ENCODE measurements at places on chromosomes 4 and X. TPM values are rescaled to one million over a fixed set of nuclear protein-coding genes. Genes with fewer than 3 reads are reported as not detected.

ARHGAP36 gene
- total RNA-seq, result not detected

XKRX gene
- total RNA-seq, result under 0.01 TPM

LRIT3 gene
- total RNA-seq, result under 0.01 TPM

PRSS12 gene
- total RNA-seq, result 59.9 TPM

AFF2 gene
- under 0.01 TPM for total RNA-seq

DNA sequence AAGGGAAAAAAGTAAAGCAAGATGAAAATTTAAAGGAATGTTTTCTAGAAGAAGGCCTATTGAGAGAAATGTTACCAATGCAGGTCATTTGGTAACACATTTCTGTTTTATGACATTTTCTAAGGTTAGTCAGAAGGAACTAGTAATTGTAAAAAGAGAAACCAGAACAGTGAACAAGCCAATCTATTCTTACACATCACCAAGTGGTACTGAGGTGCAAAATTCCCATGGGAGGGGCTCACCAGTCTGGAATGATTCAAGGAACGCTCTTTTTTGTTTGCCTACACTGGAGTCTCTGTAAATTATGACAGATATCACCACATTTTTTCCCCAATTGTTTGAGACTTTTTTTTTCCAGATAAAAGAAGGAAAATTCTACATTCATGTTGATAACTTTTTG, 404.7 kb upstream of the CNKSR2 start:
- DNase-seq, result no peak

GRCh38 chr4:1777822-1778641, 15.1 kb upstream of the FGFR3 start:
- DNase-seq, result peak; percentile 39

DNA sequence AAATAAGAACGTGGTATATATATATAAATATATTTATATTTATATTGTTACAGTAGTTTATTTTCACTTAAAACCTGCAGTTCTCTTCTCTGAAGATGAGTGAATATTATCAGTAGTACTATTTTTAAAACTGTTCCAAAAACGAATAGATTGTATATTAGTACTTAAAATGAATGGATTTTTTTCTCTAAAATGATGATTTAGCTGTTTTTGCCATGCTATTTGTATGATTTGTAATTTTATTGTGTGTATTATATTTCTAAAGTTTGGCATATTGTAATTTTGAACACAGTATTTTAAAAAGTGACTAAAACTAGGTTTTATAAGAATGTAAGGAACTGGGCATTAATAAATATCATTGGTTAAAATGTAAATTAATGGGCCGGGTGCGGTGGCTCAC, 22.0 kb downstream of the TRAPPC11 start:
- no peak for DNase-seq

DNA sequence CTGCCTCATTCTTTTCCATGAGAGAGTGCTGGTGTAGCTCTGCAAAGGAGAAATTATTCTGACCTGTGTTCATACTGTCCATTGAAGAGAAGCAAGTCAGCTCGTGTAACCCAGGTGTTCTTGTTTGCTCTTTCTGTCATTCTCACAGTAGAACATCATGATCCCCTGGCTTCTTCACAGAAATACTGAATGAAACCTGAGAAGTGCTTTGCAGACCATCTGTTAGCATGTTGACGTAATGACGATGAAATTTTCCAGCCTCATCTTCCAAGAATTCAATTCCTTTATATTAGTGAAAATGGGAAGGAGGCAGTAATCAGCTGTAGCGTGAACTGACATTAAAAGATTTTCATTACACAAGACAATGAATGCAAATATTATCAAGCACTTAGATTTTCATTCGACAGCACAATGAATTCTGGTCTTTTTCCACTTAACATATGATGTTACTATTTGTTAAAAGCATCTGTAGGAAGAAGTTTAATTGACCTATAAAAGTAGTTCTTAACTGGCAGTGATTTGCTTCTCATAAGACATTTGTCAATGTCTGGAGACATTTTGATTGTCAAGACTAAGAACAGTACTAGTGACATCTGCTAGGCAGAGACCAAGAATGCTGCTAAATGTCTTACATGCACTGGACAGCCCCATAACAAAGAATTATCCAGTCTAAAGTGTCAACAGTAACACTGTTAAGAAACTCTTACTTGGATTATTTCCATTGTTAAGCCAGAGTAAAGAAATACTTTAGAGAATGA, 246.3 kb downstream of the BANK1 start:
- DNase-seq, result peak; percentile 37

DNA sequence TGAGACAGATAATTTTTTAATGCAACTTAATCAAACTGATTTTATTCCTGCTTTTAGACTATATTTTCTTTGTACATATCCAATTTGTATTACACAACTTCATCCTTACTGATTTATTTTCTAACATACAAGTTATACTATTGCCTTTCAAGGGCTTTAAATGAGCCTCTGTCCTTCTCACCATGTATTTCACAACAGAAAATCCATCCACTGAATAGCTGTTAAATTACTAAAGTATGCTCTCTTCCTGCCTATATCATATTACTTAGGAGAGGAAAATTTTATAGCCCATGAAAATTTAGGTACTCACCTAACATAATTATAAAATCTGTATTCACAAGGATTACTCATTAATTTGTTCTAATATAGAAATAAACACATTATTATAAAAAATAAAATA, 528.6 kb downstream of the ANKRD50 start:
- peak; percentile 47 for DNase-seq

DNA sequence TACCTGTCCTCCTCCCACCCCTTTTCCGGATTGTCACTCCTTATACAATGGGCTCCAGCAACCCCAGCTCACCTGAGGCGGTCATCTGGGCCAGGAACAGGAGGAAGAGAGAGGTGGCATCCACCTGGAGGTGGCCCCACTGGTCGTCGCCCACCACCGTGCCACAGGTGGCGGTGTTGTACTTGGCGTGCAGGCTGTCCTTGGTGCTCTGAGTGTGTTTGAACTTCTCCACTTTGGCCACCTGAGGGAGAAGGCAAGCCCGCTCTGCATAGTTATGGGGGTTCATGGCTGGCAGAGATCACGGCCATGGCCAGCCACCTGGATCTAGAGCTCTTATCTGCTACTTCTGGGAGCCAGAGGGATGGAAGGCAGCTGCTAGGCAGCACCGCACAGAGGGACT, 32.9 kb downstream of the PHKA2 start:
- no peak for DNase-seq

- peak; percentile 23 for DNase-seq
Observed at GRCh38 chr4:25993395-25994185, 79.6 kb downstream of the SMIM20 start.

Measured in fibroblast of lung (primary cell).